Activated CD8-positive, alpha-beta T cell treated with anti-CD3 and anti-CD28 coated beads, Interleukin-2, amount 10 ng/mL, durations not matched to agents 7 days and 5 days (primary cell): ENCODE measurements at places on chromosomes 6 and 20. TPM values are rescaled to one million over a fixed set of nuclear protein-coding genes. Genes with fewer than 3 reads are reported as not detected.

Gene ADTRP
- 0.68 TPM for total RNA-seq

Gene OPN5
- not detected for total RNA-seq

Gene SSTR4
- total RNA-seq = not detected

Gene ENPP3
- 0.11 TPM for total RNA-seq

Gene LY6G6C
- 0.26 TPM for total RNA-seq

Gene RAB32
- not detected for total RNA-seq
